ENCODE measurements at places on chromosomes 2 and 18.

- no peak for DNase-seq
These were observed 120.1 kb upstream of the MGAT5 start for GRCh38 chr2:134133622-134134312.

DNA sequence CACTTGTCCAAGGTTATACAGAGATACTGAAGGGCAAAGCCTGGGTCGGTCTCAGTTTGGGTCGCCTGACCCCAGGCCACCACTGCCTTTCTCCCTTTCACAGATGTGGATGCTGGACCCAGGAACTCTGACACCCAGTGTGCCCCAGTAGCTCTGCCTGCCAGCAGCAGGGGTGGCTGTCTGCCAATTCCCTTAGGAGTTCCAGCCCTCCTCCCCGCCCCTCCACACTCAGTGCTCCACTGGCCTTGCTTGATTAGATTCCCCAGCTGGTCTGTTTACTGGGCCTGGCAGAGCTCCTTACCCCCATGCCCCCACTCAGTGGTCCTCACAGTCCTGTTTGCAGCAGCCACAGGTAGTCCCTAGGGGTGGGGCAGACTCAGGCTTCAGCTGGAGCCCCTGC lies 75.5 kb downstream of the NPAS2 start:
- DNase-seq = no peak

GRCh38 chr18:12443551-12443950 lies 35.8 kb downstream of the PRELID3A start:
- no peak for DNase-seq

GRCh38 chr2:165214093-165214492 lies 10.2 kb upstream of the SCN3A start:
- DNase-seq = no peak

DNA sequence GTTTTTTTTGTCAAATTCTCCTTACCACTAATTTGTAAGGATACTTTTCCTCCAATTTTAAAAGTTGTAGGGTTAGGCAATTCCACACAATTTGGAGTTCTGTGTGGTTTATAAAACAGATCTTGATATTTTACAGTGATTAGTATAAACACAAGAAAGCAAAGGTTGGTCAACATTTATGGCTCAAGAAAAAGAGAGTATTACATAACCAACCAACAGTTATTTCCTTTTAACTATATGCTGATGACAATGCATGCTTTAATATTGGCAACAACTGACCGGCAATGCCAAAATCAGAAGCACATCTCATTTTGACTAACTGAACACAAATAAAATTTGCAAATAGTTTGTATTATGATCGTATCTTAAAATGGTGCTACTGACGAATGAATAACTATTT lies 137.2 kb downstream of the CDH2 start:
- DNase-seq = no peak

- no peak for DNase-seq
These were observed 4.6 kb downstream of the NEU2 start for GRCh38 chr2:233037078-233037477.

DNA sequence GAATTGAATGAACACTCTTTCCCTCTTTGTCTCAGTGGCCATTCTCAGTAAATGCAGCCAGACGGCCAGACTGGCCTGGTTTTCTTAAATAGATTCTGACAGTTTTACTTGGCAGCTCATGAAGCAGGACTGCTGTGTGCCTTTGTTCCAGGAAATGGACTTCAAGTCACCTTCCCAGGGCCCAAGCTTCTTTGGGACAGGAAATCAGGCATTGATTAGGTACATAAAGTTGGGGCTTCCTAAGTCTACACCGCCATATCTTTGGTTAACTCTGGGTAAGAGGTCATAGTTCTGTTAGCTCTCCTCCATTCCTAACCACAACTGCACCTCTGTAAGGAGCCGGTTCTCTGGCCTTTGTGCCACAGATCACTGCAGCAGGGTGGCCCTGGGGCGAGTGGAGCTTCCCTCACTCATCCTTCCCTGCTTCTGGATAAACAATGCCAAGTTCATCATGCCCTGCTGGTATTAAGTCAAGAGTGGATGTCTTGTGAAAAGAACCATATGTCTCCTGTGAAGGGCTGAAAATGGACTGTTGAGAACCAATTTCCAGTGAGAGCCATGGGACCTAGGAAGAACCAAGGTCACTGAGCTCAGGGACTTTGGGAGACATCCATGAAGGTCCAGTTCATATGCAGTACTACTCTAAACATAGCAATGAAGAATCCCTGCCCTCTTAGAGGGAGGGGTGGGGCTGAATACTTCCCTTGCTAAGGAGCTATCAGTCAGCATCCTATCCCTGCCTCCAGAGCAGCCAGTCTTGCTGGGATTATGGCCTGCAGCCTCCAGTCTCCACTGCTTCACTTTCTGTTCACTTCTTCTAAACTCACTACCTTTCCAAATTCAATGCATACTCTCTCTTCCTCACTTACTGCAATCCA lies 122.6 kb upstream of the XPO1 start:
- no peak for DNase-seq

DNA sequence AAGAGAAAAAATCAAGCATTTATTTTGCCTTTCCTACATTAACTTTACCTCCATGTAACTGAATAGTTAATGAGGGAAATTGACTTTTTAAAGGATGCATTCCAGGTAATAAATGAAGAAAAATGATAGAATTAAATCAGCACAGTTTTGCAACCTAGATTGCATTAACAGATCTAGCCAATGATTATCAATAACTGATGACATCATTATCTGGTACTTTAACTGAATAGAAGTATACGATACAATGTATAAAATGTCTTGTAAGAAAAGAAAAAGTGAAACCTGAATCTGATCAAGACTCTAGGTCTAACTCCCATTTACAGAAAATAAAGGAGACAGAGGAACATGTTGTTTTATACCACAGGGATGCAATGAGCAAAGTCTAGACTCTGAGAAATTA lies 126.0 kb upstream of the XPO1 start:
- DNase-seq = no peak

GRCh38 chr2:44770221-44771195 lies 171.0 kb upstream of the SIX3 start:
- no peak for DNase-seq

- DNase-seq = no peak
These were observed 169.0 kb upstream of the PKDCC start for GRCh38 chr2:41878716-41879234.

- DNase-seq = no peak
These were observed 1.7 kb downstream of the SIX3 start for GRCh38 chr2:44943031-44943692.

DNA sequence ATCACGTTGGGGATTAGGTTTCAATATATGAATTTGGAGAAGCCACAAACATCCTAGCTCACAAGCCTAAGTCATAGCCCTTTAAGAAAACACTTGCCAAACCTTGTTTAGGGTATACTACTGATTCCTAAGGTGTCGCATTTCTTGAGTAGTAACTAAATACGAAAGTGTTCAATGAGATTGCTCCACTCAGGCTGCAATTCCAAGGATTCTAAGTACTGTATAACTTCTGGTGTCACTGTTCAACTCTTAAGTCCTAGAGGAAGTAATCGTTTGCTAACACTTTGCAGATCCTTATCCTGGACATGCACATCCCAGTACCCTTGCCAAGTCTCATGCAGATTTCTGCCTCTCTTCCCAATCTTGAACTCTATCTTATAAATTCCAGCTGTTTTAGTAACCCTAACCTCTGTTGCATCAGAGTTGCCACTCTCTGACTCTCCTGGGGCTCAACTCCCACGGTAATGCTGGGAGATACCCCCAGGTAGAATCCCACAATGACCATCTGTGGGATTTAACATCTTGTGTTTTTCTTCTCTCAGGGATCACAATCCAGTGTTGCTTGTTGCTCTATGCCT lies 122.4 kb downstream of the HIBCH start:
- DNase-seq = no peak

GRCh38 chr18:13191779-13192178 lies 26.8 kb upstream of the LDLRAD4 start:
- no peak for DNase-seq

- no peak for DNase-seq
These were observed 39.1 kb upstream of the CPS1 start for GRCh38 chr2:210517264-210517663.

- DNase-seq = no peak
These were observed 403.2 kb downstream of the DSC3 start for GRCh38 chr18:30639361-30639760.

- no peak for DNase-seq
These were observed 22.9 kb upstream of the NARS1 start for GRCh38 chr18:57644540-57644939.

DNA sequence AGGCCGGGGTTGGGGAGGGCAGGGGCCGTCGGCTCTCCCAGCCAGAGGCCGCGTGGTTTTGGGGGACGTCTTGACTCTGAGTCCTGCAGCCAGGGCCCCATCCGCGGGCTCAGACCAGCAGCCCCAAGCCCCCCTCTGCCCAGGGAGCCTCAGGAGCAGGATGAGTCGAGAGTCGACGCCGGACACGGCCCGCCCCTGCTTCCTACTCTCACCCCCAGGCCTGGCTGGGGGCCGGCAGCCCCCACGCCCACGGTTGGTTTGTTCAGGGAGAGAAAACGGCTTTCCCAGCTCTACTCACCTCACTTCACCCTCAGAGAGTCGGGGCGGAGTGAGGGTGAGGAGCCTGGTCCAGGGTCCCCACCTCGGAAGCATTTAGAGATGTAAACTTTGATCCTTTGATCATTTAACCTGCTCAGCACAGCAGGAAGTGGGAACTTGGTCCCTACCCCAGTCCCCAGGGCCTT lies 6.9 kb downstream of the SNORC start:
- no peak for DNase-seq

GRCh38 chr2:16507655-16508489 lies 157.8 kb downstream of the CYRIA start:
- DNase-seq = no peak

GRCh38 chr2:225948903-225949302 lies 549.4 kb downstream of the NYAP2 start:
- no peak for DNase-seq

GRCh38 chr2:128306081-128306930 lies 12.4 kb downstream of the HS6ST1 start:
- no peak for DNase-seq

GRCh38 chr2:233486778-233487552 lies 79.6 kb downstream of the USP40 start:
- no peak for DNase-seq

DNA sequence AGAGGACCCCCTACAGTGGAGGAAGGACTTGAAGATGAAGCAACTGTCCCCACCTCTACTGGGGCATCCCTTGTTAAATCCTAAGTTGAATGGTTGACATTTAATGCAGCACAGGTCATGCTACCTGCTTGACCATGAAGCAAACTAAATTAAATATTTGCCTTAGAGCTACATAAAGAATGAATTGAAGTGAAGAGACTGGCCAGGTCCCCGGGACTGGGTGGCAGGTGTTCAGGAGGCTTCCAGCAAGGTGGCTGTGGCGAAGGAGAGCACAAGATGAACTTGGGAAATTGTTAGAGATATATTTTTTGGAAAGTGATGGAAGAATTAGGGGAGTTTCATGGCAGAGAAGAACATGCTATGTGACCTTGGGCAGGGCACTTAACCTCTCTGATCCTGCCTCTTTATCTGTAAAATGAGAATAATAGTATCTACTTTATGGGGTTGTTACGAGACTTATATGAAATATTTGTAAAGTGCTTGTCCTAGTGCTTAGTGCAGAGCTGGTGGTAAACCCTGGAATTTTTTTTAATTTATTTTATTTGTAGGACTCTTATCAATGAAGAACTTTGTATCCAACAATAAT lies 37.3 kb downstream of the EFR3B start:
- DNase-seq = no peak

- no peak for DNase-seq
These were observed 99.0 kb downstream of the SNTG2 start for GRCh38 chr2:1049691-1050090.

GRCh38 chr2:80256782-80257167 lies 47.8 kb downstream of the LRRTM1 start:
- DNase-seq = no peak

DNA sequence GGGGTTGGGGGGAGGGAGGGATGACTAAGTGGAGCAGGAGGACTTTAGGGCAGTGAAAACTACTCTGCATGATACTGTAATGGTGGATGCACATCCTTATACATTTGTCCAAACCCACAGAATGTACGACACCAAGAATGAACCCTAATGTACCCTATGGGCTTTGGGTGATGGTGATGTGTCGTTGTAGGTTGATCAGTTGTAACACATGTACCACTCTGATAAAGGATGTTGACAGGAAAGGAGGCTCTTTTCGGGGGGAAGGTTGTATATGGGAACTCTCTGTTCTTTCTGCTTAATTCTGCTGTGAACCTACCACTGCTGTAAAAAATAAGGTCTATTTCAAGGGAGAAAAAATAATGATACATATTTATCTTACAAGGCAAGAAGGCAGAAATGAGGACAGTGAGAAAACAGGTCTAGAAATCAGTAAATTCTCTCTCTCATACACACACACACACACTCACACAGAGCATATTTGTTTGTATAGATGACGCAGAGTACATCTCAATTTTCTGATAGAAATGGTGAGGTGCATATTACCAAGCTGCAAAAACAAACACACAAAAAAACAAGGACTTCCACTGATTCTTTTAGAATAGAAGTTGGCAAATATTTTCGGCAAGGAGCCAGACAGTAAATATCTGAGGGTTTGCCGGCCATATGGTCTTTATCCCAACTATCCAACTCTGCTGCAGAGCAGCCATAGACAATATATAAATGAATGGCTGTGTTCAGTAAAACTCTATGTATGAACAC lies 20.2 kb downstream of the FAM124B start:
- no peak for DNase-seq

- DNase-seq = no peak
These were observed 44.2 kb upstream of the AQP4 start for GRCh38 chr18:26909599-26910290.

GRCh38 chr2:134099273-134099672 lies 154.6 kb upstream of the MGAT5 start:
- no peak for DNase-seq

DNA sequence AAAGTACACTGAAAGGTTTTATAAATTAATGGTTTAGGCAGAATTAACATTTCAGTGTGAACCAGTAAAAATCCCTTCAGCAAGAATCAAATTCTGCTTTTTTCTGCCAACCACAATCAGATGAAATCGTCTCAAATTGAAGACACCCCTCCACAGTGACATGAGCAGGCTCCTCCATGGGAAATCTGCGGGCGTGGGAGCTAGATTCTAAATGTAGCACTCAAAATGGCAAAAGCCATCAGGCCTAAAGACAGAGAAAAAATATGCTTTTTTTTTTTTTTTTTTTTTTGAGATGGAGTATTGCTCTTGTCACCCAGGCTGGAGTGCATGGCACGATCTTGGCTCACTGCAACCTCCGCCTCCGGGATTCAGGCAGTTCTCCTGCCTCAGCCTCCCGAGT lies 55.8 kb upstream of the MRPS9 start:
- no peak for DNase-seq

DNA sequence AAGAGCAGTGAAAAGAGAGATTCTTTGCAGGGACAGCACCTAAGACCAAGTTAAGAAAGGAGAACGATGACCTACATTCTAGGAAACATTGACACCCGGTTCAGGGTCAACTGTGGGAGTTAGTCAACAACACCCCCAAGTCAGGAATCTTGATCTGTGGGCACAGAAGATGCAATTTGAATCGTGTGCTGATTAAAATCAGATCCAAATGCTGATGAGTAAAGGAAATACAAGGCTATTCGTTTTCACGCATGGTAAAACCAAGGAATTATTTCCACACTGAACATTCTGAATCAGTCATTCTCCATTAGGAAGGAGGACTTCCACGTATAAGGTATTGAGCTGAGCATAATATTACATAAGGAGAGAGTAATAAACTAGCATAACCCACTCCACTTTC lies 124.2 kb downstream of the COPS8 start:
- DNase-seq = no peak

Measured in effector CD4-positive, alpha-beta T cell (primary cell).